ENCODE measurements at places on chromosomes 4 and X.

DNA sequence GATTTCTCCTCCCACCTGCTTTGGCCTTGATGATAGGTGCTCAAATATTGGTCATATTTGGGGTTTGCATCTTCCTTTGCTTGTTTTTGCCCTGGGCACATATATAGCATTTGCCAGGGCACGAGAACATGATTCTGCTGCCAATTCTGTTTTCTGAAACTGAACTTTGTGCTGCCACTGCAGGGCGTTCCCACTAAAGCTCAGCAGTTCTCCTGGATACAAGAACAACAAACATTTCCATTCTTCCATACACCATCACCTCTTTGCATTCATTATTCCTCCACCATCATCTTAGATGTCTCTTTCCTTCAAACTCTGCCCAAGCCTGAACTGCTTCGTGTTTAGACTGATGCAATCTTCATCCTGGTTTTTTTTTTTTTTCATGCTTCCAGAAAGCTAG is 36.3 kb upstream of the GATB start:
- DNase-seq = no peak

DNA sequence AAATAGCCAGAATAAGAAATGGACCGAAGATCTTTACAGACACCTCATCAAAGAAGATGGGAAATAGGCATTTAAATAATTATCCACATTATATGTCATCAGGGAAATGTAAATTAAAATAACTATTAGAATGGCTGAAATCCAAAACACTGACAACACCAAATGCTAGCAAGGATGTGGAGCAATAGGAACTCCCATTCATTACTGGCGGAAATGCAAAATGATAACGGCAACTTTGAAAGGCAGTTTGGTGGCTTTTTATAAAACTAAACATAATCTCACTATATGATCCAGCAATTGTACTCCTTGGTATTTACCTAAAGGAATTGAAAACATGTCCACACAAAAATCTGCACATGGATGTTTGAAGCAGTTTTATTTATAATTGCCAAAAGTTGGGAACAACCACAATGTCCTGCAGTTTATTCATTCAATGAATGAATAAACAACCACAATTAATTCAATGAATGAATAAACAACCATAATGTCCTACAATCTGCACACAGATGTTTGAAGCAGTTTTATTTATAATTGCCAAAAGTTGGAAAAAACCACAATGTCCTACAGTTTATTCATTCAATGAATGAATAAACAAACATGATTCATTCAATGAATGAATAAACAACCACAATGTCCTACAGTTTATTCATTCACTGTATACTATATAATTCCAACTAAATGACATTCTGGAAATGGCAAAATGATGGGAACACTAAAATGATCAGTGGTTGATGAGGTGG is 117.6 kb upstream of the PCDH18 start:
- no peak for DNase-seq

DNA sequence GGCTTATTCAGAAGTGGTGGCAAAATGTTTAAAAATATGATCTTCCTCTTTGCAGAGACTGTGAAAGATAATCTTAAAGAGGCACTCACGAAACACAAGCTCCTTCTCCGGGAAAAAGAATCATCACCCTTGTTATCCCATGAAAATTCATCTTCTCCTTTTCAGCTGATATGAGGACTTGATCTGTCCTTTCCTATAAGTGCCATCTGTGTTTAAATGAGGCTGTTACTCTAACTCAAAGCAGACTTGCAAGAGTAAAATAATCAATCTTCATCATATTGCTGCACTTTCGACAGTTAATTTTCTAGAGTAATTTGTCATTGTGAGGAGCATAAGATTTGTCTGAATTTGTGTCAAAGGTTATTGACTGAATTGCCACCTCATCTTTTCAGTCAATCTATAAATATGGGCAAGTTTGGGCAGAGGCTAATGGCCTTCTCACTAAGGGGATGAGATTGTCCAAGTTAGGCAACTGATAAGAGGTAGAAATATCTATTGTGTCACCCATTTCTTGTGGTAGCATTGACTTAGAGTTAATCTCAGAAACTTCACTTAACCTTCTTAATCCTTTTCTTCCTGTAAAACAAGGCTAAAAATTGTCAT is 452.9 kb downstream of the GRXCR1 start:
- DNase-seq = no peak

DNA sequence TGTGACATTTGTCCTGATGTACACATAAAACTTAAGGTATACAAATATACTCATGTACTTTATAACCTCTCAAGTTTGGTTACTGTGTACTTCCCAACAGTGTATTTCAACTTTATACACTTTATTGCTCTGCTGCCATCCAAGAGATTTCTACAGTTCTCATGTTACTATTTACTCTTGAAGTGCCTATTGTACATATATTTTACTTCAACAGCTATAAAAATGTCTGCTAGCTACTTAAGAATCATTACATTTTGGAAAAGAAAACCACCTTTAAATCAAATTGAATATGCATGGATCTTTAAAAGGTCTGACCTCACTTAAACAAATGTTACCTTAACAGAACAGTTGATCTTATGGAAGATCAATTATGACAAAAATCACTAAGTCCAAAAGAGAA is 1056.4 kb downstream of the ADGRL3 start:
- no peak for DNase-seq

DNA sequence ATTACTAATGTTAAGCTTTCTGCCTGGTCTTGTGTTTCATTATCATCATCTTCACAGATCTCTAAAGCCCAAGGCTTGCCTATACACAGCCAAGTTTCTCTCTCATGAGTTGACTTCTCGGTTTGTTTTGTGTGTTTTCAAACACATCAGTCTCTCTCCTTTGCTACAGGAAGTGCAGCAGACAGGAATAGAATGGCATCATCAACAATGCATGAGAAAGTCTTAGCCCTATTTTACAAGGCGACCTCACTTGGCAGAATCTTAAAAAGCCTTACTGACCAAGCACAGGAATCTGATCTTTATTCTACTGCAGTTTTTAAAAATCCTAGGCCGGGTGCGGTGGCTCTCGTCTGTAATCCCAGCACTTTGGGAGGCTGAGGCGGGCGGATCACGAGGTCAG is 36.8 kb downstream of the CC2D2A start:
- DNase-seq = no peak

DNA sequence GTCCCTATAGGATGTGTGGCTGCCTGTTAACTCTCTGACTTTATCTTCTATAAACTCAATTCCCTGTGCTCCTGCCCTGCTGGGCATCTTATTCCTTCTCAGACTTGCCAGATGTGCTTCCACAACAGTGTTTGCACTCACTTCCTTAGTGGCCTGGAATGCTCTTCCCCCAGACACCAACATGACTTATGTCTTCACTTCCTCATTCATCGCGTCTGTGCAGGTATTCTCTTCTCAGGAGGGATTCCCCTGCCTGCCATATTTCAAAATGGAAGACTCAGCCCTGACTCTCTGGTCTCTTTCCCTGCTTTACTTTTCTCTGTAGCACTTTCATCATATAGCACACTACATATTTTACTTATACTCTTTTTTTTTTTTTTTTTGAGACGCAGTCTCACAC is 344.0 kb downstream of the CENPC start:
- DNase-seq = no peak

- DNase-seq = no peak
Observed at GRCh38 chr4:44320833-44321232, 127.8 kb downstream of the KCTD8 start.

- no peak for DNase-seq
Observed at GRCh38 chr4:25172961-25173915, 13.0 kb upstream of the SEPSECS start.
